A549 treated with Hydrocortisone at 1 μM for 4 hours (cell line): ENCODE measurements at places on chromosomes 11 and 22. TPM values are rescaled to one million over a fixed set of nuclear protein-coding genes. Genes with fewer than 3 reads are reported as not detected.

Gene MRPL23
- 124 to 165 TPM (median 151 TPM) in 5 replicates for total RNA-seq

Gene APOBEC3B
- total RNA-seq = 25.2 to 30.3 TPM (median 28.0 TPM) in 5 replicates

Gene DUSP8
- total RNA-seq = 0.74 to 1.5 TPM (median 1.2 TPM) in 5 replicates

Gene ZFP91
- 29.9 to 48.4 TPM (median 37.4 TPM) in 5 replicates for total RNA-seq

Gene STARD10
- 17.8 to 21.2 TPM (median 18.2 TPM) in 5 replicates for total RNA-seq

Gene BATF2
- total RNA-seq = 0.54 to 0.70 TPM (median 0.61 TPM) in 5 replicates

Gene RFPL2
- total RNA-seq = 0.09 to 0.24 TPM (median 0.16 TPM) in 5 replicates

Gene AASDHPPT
- 28.3 to 40.2 TPM (median 31.9 TPM) in 5 replicates for total RNA-seq

Gene PDE2A
- 1.3 to 2.3 TPM (median 1.9 TPM) in 5 replicates for total RNA-seq

Gene ZNF214
- total RNA-seq = 0.76 to 1.9 TPM (median 0.83 TPM) in 5 replicates

Gene LRRC4C
- total RNA-seq = not detected in 5 replicates
